ENCODE measurements at places on chromosomes 16 and 17.

DNA sequence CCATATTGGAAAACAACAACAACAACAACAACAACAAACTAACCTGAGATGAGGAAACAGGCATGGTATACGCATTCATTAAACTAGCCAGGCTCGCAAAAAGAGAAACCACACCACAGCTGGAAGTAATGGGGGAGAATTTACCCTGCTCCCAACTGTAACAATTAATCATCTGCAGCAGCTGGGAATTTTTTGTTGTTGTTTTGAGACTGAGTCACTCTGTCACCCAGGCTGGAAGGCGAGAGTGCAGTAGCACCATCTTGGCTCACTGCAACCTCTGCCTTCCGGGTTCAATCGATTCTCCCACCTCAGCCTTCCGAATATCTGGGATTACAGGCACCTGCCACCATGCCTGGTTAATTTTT is 16.3 kb downstream of the PRPSAP1 start:
- DNase-seq: no peak

- DNase-seq: no peak
Measured at GRCh38 chr16:49699841-49700175, 156.1 kb downstream of the ZNF423 start.

GRCh38 chr17:37322826-37323561 is 52.8 kb upstream of the C17orf78 start:
- no peak for DNase-seq

DNA sequence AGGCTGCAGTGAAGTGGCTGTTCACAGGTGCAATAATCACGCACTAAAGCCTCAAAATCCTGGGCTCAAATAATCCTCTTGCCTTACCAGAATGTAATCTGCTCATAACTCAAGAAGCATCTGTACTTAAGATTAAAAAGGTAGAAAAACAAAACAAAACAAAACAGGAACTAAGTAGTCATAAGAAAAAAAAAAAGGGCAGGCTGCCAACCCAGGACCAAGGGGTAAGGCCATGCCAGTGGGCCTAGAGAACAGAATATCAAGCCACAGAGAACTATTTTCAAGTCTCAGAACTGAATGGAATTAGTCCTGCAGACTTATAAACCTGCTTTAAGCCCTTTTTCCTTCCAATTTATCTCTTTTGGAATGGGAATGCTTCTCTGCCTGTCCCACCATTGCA is 64.8 kb upstream of the TBC1D3K start:
- DNase-seq: no peak
